ENCODE measurements at places on chromosomes 2 and 18.
A peak's percentile ranks its signal among the peaks of the same experiment; 100 is the strongest.

GRCh38 chr18:63238693-63239075 is 80.9 kb downstream of the BCL2 start:
- no peak for DNase-seq

DNA sequence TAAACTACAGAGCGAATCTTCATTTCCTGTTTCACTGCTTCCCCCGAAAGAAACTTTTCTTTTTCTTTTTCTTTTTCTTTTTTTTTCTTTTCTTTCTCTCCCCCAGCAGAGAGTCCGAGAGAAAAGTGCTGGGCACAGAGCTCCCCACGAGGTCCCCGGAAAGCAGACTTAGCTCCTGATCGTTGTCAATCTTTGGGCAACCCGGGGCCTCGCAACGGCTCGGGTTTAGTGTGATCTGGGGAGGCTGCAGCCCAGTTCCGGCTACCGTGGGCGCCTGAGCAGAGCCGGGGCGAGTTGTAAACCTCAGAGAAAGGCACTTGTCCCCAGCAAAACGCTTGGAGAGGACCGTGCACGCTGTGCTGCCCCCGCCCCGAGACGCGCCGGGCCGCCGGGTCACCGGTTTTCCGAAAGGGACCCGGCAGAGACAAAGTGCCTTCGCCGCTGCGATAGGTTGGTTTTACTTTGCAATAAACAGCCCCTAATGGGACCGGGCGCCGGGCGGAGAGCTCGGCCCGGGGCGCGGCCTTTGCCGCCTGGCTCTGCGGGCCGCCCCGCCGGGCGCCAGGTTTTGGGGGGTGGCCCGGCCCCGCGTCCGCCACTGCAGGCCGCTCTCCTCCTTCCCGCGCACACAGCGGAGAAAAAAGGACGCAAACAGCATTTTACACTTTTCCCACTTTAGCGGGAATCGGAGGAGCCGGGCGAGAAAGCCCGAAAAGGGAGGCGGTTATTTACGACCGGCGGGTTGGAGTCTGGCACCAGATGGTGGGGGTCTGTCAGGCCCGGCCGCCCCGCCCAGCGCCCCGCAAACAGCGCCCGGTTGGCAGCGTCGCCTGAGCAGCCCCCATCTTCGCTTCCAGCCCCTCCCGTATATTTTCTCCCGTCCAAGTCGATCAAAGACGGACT is 136.0 kb downstream of the INSIG2 start:
- DNase-seq = no peak

- DNase-seq = no peak
Measured at GRCh38 chr2:127769587-127769986, 41.4 kb downstream of the WDR33 start.

DNA sequence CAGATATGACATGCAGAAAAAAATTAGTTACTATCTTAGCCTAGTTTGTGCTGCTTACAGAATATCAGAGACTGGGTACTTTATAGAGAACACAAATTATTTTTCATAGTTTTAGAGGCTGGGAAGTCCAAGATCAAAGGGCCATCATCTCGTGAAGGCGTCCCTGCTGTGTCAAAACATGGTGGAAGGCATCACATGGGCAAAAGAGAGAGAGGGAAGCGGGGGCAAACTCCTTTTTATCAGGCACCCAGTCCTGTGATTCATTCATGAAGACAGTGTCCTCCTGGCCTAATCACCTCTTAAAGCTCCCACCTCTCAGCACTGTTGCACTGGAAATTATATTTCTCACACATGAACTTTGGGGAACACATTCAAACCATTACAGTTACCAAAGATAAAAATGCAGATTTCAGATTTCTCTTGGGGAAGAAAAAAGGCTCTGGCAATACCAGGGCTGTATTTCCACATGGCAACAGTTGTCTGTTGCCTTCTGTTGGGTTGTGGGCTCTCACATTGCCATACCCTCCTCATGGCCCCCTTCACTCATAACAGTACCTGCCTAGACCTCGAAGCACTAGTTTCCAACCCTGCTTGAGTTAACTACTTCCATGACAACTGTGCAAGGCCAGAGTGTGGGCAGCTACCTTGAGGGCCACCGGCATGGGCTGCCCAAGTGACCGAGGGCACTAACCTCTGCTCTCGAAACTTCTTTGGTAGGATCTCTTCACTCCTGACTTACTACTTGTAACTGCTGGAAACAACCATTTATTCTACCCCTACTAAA is 2.7 kb upstream of the ACTR3 start:
- DNase-seq = no peak

DNA sequence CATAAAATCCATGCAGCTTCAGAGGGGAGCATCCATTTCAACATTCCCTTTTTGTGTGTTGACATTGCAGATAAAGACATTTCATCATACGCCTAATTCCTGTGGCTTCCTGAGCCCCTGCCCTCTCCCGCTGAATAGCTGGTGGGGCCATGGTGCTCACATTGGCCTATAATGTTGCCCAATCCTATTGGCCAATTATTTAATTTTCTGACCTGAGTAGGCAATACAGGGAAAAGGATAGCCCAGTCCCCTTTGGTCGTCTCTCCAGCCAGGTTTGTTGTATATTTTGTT is 163.8 kb upstream of the MYCN start:
- DNase-seq = no peak

- DNase-seq = no peak
Measured at GRCh38 chr18:74869904-74870863, 272.5 kb downstream of the ZNF407 start.

GRCh38 chr18:37537868-37538525 is 27.6 kb downstream of the CELF4 start:
- DNase-seq = peak; percentile 60

GRCh38 chr2:207423886-207424285 is 105.9 kb upstream of the CREB1 start:
- DNase-seq = no peak

DNA sequence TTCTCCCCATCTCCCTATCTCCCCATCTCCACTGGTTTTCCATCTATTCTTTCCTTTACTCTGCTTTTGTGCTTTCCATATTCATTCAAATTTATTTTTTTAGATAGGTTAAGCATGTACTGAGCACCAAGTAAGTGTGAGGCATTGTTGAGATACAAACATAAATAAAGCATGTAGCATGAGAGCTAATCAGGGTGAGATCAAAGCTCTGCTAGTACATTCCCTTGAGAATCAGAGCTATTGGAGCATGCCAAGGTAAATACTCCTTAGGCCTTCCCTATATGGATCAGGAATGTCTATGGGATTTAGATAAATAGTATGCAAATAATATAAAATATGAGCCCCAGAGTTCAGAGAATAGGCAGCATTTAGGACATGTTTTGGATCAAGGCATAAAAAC is 25.3 kb downstream of the BABAM2 start:
- DNase-seq = no peak

GRCh38 chr2:53952519-53952918 is 18.3 kb downstream of the PSME4 start:
- no peak for DNase-seq

- no peak for DNase-seq
Measured at GRCh38 chr2:209468846-209469245, 45.0 kb downstream of the MAP2 start.

DNA sequence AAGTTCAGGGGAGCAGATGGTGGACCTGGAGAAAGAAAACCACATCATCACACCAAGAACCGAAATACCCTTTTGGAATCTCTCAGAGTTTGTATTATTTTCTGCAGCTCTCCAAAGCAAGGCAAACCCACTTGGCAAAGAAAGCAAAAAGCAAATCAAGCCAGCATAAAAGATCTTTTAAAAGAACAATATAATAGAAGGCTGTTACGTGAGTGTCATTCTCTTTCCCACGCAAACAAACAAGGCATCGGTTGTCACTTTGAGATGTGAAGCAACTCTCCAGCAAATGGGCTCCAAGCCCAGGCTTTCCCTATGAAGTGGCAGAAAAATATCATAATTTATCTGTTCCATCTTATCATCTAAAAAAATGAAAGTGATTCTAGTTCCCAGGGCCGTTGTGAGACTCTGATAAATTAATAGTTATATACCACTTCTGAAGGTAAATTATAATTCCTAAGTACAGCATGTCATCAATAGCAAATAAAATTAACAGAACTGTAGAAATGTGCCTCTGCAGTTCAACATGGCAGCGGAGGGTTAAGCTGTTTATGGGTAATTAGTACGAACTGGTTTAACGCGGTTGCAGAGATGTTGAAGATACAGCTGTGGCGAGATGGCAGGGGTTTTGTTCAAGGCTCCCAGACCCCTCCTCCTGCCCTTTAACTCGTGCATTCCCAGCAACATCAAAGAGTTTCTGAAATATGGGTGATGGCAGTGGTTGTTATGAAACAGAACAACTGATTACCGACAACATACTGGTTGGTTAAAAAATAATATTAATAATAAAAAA is 89.2 kb downstream of the EPHA4 start:
- no peak for DNase-seq

- no peak for DNase-seq
Measured at GRCh38 chr2:233926806-233927205, 9.6 kb downstream of the TRPM8 start.

DNA sequence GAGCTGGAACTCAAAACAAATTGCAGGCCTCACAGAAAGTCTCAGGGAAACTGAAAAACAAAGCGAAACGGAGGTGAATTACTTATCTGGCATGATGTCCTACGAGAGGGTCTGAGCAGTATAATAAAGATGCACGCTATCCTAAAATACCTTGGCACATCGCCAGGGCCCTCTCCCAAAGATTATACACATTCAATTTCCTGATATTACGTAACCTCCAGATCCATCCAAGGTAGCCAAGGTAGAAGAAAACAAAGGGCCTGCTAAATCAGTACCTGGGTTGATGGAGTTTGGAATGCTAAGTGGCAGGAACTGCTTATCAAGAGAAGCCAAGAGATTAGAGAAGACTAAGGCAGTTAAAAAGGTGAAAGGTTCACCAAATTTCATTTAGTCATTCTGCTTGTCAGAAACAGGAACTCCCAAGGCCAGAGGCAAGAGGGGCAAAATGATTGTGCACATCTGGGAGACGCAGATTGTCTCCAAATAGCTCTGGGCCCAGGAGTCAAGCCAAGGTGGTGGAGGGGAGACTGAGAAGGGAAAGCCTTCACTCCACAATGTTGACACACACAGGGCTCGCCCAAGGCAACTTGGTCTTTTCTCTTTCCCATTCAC is 236.8 kb upstream of the ATP5MC3 start:
- no peak for DNase-seq

GRCh38 chr2:184004289-184004947 is 593.9 kb upstream of the ZNF804A start:
- no peak for DNase-seq

- no peak for DNase-seq
Measured at GRCh38 chr2:241788572-241788971, 11.9 kb downstream of the GAL3ST2 start.

- DNase-seq = no peak
Measured at GRCh38 chr2:223100061-223100511, 48.1 kb downstream of the KCNE4 start.

DNA sequence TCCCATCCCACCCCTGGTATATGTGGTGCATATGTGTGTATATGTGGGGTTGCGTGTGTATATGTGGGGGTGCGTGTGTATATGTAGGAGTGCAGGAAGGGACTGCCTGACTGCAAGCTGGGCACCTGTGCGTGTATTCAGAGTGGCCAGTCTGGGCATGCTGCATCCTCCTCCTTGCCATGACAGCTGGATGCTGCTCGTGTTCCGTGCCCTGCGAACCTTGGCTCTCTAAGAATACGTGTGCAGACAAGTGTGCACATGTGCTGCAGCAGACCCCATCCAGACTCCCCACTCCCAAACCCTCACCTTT is 222.1 kb downstream of the CELF4 start:
- DNase-seq = no peak

GRCh38 chr2:237075749-237076599 is 9.7 kb upstream of the COPS8 start:
- DNase-seq = no peak

- DNase-seq = no peak
Measured at GRCh38 chr2:72427022-72427861, 279.6 kb upstream of the CYP26B1 start.

- no peak for DNase-seq
Measured at GRCh38 chr2:126253669-126254068, 402.3 kb upstream of the GYPC start.

GRCh38 chr2:28313220-28313784 is 79.4 kb upstream of the FOSL2 start:
- no peak for DNase-seq

DNA sequence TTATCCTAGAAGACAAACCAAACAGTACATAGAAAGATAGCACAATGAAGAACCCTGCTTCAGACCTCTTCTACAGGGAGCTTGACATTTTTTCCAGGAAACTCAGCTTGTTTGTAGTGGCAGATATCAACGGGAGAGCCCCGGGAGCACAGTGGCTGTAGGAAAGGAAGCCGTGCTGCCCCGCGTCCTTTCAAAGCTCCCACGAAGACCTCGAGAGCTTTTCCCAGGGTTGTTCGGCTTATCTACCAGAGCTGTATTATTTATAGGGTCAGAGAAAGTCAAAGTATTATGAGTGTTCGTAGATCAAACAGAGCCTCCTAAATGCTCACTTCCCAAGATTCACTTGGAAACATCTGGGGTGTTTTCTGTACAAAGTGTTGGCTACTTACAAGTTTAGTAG is 167.1 kb upstream of the COPS8 start:
- DNase-seq = no peak

DNA sequence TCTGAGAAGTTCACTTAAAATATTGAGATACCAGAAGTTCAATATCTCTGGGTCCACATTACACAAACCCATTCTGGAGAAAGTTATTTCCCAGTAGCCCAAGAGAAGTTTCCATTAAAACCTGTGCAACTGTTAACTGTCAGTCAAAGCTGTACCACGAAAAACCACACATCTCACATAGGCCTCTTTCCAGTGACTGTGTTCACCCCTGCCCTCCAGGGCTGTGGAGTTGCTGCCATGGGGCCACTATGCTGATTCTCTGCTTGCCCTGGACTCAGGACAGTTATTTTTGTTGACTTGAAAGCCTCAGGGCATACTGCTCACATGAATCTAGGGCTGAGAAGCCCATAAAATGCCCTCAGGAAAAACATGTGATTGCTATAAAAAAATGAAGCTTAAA is 153.8 kb downstream of the PIEZO2 start:
- DNase-seq = no peak

All from omental fat pad (tissue), 4 donors.